Stimulated activated CD8-positive, alpha-beta memory T cell treated with anti-CD3 and anti-CD28 coated beads, Interleukin-12 subunit alpha, Interleukin-12 subunit beta, amount 100 ng/mL, for 1 hour (primary cell): ENCODE measurements at places on chromosomes 12 and 14.

- DNase-seq, result no peak
Observed at GRCh38 chr14:104120281-104120741, 18.1 kb upstream of the KIF26A start.

DNA sequence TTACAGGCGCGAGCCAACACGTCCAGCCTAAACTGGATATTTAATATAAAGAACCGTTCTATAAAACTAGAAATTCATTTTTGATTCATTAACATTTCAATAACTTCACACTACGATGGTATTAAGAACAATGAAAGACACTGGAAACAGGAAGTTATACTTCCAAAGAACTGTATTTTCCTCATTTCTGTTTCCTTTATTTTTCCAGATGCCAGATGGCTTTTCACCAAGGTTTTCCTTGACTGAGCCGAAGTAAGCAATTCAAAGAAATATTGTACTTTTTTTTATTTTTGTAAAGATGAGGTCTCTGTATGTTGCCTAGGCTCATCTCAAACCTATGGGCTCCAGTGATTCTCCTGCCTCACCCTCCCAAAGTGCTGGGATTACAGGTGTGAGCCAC is 28.2 kb downstream of the EEA1 start:
- DNase-seq, result no peak

DNA sequence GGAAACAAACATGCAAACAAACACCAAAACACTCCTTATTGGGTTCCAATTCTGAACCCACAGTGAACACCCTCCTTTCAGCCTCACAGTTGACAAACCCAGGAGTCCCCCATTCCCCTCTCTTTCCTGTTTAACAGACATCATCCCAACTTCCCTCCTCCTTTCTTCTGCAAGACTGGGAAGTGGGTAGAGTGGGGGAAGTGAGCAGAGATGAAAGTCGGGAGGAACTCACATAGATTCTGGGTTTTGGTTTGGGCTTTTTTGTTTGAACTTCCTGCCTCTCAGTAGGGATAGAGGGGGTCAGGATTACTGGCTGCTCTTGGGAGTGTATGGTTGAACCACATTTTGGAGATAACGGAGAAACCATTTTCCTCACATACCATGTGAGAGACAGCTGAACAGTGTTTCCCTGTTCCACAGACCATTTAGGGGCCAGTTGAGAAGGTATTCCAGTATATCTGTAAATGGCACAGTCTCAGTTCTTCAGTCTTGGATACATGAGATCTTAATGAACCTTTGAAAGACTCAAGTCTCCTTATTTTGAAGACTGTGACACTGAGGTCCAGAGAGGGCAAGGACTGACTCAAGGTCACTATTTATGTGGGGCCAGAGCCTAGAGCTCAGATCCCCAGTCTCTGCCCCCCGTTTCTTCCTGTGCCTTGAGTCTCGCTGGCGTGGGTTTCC is 3.9 kb upstream of the GPR84 start:
- no peak for DNase-seq

GRCh38 chr14:79825046-79825521 is 386.2 kb downstream of the DIO2 start:
- DNase-seq, result no peak

DNA sequence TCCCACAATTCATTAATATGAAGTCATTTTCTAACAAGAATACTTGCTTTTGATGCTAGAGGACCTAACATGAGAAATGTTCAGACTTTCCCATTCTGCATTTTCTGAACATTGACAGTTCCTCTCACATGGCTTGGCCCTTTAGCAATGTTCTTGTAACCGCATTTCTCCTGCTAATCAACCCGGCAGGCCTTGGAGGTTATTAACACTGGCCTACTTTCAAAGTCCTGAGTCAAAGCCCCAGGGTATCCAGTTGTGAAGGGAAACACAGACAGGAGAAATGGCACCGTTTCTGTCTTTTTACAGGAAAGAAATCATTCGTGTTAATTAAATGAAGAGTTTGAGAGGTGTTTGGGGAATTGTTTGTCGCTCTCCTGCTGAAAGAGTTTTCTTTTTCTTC is 446.5 kb upstream of the MIS18BP1 start:
- no peak for DNase-seq

GRCh38 chr12:124531906-124532305 is 35.5 kb downstream of the NCOR2 start:
- no peak for DNase-seq

GRCh38 chr12:113104953-113105510 is 30.5 kb downstream of the RASAL1 start:
- DNase-seq, result no peak

DNA sequence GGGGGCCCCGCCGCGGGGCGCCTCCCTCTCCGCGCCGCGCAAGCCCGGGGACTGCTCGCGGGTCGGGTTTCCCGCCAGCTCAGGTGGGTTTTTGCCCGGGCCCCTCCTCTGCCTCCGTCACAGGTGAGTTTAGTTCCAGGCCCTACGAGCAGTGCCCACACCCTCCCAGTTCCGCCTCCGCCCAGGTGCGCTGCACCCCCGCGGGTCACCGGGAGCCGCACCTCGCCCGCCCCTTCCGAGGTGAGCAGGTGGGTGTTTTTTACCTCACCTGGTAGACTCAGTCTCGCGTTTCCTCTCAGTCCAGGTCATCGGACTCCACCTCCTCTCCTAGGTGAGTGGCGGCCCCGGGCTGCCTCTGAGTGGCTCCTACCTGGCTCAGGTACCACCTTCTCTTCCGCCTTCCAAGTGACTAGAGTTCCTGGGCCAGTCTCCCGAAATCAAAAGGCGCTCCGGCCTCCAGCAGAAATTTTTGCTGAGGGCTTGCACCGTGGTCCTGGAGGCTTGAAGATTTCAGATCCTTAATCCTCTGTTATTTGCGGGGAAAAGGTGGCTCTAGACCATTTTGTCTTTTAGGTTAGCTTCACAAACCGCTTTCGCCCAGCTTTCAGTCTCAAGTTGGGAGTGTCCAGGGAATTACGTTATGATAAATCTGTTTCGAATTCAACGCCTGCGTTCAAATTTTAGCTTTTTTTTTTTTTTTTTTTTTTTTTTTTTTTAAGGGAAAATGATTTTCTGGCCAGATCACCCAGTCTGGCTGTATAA is at the start of gene TMEM30B:
TMEM30B (minus strand) TSS at position 153 of the 762 bp plus-strand sequence. CDS start 191 bp downstream, outside the sequence.
- no peak for DNase-seq

DNA sequence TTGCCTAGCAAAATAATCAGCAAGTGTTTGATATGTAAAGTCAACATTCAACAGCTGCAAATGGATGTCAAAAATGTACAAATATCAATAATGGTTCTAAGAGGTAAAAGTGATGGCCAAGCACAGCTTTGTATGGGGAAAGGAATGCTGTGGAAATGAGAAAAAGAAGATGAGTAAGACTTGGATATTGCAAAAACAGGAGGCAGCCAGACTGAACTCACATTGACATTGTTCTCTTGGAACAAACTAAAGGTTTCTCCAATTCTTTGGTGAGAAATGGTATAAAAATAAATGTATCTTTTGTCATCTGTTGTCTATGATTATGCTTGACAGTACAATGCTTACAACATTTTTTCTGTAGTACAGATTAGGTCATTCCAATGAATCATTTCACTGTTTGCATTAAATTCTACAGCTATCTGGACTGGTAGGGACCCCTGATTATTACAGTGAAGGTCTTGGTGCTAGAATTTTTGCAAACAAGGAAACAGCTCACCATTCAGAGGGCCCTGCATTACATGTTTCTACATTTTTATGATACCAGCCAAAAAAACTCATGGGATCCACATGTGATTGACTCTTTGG is 465.7 kb downstream of the NOVA1 start:
- no peak for DNase-seq

- no peak for DNase-seq
Observed at GRCh38 chr14:75095690-75096089, 26.2 kb downstream of the ZC2HC1C start.
